ENCODE measurements at places on chromosomes 12 and 14.

DNA sequence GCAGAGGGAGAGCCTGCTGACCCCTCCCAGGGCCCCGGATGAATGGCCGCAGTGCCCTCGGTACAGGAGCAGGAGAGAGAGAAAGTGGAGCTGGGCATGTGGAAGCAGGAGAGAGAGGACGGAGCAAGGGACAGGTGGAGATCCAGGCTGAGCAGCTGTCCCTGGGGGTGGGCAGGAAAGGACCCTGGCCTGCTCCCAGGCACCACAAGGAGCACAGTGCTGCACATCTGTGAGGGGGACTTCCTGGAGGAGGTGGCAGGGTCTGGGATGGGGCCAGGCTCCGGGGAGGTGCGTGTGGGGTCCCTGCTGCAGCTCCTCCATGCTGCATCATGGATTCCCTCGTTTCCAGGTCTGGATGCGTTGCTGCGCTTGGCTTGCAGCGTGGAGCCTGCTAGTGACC lies 13.0 kb upstream of the DLK1 start:
- no peak for DNase-seq

DNA sequence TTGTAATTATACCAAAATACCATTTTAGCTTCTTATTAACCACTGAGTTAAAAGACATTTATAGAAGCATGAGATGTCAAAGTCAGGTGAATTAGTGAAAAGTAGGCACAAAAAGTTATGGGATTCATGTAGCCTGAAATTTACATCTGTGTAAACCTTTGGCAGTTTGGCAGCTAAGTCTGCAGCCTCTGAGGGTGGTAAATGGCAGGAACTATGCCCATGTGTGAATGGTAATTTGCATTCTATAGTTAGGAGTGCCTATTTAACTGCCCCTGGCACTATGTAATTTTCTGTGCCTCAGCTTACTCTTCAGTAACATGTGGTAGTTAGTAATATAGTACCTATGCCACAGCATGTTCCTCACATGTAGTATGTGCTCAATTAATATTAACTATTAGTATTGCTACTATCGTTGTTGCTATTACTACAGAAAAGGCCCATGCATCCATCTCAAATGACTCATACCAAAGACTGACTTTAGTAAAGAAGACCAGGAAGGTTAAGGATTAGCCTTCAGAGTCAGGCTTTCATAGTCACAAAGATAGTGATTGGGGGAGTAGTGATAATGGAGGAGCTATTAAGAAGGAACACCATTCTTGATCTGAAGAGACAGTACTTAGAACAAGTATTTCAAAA lies 258.7 kb upstream of the BTG1 start:
- no peak for DNase-seq

GRCh38 chr14:40133463-40133862 lies 701.2 kb upstream of the FBXO33 start:
- no peak for DNase-seq

DNA sequence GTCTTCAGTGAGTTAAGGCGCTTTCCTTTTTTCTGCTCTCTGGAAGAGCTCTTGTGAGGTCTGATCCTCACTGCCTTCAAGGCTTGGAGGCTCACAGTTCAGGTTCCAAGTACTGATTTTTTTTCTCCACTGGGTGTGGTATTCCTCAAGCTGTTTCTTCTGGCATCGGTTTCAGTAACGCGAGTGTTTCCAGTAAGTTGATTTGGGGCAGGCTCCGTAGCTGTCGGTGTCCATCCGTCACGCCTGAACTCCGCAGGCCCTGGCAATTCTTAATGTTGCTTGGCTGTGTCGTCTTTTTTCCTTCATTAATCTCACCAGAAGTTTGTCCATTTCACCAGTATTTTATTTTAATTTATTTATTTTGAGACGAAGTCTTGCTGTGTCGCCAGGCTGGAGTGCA lies 30.6 kb downstream of the LRCOL1 start:
- no peak for DNase-seq

DNA sequence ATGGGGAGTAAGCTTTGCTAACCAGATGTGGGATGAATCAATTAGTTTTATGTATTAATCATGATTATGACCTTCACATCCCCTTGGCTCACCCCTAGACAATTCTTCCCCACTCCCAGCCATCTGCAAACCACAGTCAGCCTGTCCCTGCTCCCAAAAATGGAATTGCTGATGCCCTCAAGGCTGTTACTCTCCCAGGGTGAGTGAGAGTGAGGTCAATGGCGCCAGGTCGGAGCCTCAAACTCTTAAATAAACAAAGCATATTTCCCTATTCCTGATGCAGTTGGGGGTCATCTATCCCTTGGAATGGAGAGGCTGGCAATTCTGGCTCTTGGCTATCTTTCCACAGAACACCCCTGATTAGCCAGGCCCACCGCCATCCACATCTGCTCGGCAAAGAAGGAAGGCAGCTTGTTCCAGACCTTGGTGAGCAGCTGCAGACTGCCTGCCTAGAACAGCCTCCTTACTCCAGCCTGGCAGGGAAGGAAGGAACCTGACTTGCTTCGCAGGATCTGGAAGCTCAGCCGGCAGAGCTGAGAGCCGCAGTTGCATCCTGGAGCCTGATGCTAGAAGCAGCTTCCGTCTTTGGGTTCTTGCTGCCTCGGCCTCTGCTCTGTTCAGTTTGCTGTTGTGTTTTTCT lies 57.0 kb downstream of the SMUG1 start:
- no peak for DNase-seq

DNA sequence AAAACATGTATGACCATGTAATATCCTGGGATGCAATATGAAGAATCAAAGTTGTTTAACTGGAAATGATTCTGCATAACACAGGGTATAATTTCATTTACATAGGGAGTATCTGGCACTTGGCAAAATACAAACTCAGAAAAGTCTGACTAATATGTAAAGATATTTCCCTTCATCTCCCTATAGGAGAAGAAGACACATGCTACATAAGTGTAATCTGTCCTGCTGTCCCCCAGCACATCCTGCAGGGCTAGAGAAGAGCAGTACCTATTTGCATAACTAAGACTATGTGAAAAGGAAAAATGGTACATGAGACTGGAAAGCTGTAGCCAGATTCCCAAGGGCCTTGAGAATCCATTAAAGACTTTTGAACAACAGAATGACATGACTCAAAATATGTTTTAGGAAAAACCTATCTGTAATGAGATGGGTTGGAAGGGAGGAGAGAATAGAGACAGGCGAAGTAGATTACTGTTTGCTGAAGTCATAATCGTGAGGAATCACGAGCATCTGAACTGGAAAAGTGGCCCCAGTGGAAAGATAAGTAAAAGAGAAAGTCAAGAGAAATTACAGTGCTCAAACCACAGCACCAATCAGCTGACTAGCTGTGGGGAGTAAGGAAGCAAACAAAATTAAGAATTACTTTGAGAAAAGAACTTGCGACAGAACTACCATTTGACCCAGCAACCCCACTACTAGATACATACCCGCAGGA lies 155.1 kb upstream of the HMGA2 start:
- DNase-seq, result no peak

Measured in A549 (cell line).